GM23338 (cell line): ENCODE measurements at places on chromosomes 13 and 19.

DNA sequence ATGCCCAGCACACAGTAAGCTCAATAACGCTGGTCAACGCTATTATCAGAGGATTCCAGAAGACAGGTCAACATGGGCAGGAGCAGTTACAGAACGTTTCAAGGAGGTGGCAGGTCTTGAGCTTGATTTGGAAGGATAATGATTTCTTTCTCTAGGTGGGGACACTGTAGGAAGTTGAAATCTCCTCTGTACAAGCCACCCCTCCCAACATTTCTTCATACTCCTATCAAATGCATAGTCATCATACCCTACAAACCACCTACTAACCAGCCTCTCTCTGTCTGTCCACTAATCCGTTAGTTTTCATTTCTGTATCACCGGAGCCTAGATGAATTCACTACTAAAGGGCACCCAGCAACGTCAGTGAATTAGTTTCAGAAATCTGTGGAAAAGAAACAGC, 1.3 kb downstream of the ATP7B start:
- DNase-seq = no peak

GRCh38 chr13:36046672-36047071, 84.5 kb downstream of the DCLK1 start:
- no peak for DNase-seq

GRCh38 chr19:7461841-7462629, 26.8 kb downstream of the PEX11G start:
- DNase-seq = peak; percentile 66

- DNase-seq = no peak
These were observed 60.5 kb upstream of the MEDAG start for GRCh38 chr13:30845297-30846214.

DNA sequence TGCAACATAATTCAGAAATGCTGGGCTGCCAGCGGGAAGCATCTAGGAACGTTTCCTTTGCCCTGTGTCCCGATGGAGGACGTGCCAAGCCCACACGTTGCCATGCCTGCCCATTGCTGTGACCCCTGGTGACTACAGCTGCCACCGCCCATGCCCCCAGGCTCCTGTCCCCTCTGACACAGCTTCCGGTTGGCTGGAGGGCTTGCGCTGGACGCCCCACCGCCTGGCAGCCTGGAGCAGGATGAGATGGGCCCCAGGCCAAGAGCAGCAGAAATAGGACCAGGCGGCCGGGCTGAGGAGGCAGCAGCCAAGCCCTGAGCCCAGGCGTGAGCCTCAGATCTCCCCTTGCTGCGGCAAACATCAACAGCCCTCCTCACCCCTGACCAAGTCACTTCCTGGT, 125.9 kb downstream of the COL4A2 start:
- DNase-seq = no peak
